ENCODE measurements at places on chromosomes 12 and 14.

DNA sequence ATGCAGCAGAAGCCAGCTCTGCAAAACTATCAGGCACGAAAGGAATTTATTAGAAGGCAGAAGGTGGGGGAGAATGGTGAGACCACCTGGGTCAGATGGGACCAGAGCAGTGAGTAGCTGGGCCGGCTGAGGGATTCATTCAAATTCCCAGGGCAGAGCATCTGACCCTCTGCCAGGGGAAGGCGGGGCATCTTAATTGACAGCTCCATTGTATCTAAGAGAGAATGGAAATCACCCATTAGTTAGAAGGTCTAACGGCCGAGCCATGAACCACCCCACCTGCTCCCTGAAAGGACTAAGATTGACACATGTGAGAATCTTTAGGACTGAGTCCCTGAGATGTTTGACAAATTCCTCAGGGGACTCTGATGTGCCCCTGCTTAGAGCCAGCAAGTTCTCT lies 83.7 kb downstream of the PHETA1 start:
- DNase-seq, result peak; percentile 73

DNA sequence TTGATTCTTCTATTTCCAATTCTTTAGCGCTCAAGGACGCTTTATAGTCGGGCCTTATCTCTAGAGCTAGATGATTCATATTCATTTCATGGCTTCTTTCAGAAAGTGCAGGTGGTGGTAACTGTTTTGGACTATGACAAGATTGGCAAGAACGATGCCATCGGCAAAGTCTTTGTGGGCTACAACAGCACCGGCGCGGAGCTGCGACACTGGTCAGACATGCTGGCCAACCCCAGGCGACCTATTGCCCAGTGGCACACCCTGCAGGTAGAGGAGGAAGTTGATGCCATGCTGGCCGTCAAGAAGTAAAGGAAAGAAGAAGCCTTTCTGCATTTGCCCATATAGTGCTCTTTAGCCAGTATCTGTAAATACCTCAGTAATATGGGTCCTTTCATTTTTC lies 241.9 kb downstream of the PAWR start:
- DNase-seq, result peak; percentile 27

DNA sequence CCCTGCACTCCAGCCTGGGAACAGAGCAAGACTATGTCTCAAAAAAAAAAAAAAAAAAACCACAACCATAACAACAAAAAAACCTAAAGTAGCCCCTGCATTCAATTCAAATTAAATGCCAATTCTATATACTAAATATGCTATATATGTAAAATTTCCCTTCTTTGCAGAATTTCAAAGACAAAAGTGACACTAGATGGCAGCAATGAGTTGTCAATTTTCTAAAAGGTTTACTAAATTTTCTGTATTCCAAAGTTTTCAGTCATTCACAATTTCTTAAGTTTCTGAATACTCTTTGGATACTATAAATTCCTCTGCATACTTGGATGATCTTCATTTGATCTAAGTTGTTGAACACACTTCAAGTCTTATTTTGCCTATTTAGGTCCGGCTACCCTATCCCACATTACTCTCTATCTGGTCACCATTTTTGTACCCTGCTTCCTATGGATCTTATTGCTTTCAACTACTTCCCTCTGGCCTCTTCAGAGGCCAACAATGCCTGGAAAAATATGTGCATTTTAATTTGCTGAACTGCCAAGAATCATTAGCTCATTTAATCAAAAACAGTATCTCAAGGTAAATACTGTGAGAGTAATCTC lies 27.9 kb downstream of the HNRNPC start:
- DNase-seq, result peak; percentile 39

DNA sequence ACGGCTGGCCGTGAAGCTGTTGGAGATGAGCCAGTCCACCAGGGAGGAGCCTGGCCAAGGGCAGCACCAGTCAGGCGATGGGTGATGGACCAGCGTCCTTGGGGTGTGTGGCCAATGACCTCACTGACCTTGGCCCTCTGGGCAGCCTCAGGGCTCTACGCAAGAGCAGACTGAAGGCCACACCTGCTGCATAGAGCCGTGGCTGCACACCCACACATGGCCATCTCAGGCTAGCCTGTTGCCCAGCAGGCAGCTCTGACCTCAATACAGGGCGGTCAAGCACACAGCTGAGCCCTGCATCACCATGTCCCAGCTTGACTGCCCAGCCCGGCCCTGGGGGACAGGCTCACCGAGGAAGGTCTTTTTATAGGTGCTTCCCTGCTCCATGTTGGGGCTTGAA lies 19.2 kb downstream of the PLEK2 start:
- DNase-seq, result no peak

DNA sequence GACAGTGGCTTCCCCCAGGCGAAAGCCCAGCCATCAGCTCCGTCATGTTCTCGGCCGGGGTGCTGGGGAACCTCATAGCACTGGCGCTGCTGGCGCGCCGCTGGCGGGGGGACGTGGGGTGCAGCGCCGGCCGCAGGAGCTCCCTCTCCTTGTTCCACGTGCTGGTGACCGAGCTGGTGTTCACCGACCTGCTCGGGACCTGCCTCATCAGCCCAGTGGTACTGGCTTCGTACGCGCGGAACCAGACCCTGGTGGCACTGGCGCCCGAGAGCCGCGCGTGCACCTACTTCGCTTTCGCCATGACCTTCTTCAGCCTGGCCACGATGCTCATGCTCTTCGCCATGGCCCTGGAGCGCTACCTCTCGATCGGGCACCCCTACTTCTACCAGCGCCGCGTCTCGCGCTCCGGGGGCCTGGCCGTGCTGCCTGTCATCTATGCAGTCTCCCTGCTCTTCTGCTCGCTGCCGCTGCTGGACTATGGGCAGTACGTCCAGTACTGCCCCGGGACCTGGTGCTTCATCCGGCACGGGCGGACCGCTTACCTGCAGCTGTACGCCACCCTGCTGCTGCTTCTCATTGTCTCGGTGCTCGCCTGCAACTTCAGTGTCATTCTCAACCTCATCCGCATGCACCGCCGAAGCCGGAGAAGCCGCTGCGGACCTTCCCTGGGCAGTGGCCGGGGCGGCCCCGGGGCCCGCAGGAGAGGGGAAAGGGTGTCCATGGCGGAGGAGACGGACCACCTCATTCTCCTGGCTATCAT lies 663 bp downstream of the PTGER2 start:
- peak; percentile 56 for DNase-seq

DNA sequence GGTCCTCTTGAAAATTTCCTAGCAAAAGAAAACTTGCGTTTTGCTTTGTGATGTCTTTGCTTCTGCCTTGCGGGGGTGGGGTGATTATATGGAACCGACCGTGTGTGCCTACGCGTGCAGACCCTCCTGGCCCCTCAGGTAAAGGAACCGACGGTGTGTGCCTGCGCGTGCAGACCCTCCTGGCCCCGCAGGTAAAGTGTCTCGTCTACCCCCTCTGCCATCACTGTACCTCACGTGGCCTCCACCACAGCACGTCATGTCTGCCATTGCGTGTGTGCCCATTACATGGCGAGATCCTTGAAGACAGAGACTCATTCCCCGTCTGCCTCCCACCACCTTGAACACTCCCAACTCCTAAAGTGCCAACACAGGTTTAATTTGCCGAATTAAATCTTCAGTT lies 3.6 kb downstream of the GOLGA3 start:
- no peak for DNase-seq

DNA sequence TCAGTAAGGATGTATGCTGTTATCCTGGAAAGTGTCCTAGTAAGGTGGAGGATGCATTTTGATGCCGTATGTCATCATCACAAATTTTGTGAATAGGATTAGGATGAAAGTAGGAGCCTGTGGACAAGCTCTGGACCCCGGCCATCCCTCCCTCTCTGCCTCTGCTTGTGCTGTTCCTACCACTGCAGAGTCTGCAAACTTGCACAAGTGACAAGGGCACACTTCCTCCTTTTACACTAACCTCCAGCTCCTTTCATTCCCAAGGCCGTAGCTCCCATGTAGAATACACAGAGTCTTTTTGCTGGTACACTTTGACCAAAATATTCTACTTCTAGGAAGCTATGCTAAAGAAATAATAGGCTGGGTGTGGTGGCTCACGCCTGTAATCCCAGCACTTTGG lies 13.3 kb upstream of the TMCC3 start:
- DNase-seq, result no peak

DNA sequence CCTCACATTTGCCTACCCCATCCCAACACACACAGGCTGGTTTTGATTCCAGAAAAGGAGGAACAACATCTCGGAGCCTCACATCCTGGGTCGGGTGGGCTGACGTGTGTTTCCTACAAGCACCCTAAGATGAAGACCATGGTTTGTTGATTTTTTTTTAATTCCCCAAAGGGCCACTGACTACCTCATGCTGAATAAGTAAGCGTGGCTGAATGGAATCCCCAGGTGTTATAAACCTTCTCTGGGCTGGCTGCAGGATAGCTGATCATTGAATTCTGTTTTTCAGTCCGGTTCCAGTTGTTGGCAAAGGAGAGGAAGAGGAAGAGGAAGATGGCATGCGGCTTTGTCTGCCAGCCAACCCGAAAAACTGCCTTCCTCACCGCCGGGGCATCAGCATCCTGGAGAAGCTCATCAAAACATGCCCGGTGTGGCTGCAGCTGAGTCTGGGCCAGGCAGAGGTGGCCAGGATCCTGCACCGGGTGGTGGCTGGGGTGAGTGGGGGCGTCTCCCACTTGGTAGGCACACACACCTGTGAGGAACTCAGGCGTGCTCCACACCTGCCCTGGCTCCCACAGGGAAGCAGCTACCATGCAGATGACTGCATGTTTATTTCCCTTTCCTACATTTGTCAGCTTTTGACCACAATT lies 42.0 kb downstream of the RIN3 start:
- no peak for DNase-seq

DNA sequence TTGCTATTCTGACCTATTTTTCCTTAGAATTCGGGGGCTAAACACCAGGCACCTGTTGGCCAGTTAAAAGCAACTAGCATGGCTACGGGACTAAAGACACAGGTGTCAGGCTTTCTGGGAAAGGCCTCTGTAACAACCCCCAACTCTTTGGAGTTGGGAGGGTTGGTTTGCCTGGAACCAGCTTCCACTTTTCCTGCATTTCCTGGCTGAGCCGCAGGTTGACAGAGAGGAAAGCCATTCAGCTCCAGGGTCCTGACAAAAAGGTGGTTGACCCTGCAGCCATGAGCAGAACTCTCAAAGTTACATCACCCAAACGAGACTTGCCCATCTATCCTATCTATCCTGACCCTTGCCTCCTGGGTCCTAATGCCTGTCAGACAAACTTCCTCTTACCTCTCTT lies 375.4 kb upstream of the SFSWAP start:
- DNase-seq, result no peak

GRCh38 chr12:48454667-48455066 lies 17.7 kb upstream of the ANP32D start:
- peak; percentile 59 for DNase-seq

DNA sequence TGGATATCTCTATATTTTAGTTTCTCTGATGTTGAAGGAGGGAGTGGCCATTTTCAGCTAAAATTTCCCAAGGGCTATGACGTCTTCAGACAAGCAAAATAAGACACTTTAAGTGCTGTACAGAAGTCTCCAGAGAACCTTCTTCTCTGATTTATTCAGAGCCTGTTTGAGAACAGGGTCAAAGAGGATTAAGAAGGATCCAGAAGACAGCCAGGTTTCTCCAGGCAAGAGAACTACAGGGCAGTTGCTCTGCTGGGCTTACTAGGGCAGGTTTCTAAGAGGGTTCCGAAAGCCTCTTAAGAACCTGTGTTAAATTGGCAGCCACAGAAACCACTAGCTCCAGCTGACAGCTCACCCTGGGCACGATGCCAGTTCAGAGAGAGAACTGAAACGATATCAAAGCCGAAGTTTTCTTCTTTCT lies 1.2 kb downstream of the MGP start:
- DNase-seq, result no peak

DNA sequence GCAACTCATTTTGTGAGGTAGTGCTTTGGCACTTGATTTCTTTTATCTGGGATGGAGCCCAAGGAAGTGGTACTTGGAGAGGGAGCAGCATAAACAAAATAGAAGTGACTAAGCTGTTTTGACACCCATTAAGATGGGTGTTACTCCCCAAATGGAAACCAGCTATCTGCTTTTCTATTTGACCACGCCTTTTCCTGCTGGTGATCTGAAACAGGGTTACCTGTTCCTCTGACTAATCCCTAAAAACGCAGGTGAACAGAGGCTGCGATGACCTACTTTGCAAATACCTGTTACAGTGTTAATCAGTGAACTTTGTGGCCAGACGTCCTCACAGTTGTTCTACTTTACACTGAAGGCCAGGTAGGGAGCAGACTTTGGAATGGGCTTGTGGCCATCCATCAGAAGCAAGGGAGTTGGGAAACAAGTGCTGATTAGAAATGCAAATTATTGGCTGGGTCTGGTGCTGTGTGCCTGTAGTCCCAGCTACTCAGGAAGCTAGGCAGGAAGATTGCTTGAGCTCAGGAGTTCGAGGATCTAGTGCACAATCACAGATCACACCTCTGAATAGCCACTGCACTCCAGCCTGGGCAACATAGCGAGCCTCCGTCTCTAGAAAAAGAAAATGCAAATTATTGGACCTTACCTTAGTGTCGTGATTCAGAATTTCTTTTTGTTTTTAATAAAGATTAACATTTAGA lies 58.3 kb upstream of the HECTD1 start:
- no peak for DNase-seq

GRCh38 chr12:122927756-122928403 lies 32.0 kb upstream of the VPS37B start:
- DNase-seq, result no peak

DNA sequence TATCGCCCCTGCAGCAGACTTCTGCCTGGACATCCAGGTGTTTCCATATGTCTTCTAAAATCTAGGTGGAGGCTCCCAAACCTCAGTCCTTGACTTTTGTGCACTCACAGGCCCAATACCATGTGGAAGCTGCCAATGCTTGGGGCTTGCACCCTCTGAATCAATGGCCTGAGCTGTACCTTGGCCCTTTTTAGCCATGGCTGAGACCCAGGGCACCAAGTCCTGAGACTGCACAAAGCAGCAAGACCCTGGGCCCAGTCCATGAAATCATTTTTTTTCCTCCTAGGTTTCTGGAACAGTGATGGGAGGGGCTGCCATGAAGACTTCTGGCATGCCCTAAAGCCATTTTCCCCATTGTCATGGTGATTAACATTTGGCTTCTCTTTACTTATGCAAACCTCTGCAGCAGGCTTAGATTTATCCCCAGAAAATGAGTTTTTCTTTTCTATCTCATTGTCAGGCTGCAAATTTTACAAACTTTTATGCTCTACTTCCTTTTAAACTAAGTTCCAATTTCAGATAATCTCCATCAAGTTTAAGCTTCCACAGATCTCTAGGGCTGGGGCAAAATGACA lies 1445.8 kb upstream of the FLRT2 start:
- peak; percentile 54 for DNase-seq

Measured in GM23338 (cell line).